ENCODE measurements at places on chromosomes 2 and 18.

DNA sequence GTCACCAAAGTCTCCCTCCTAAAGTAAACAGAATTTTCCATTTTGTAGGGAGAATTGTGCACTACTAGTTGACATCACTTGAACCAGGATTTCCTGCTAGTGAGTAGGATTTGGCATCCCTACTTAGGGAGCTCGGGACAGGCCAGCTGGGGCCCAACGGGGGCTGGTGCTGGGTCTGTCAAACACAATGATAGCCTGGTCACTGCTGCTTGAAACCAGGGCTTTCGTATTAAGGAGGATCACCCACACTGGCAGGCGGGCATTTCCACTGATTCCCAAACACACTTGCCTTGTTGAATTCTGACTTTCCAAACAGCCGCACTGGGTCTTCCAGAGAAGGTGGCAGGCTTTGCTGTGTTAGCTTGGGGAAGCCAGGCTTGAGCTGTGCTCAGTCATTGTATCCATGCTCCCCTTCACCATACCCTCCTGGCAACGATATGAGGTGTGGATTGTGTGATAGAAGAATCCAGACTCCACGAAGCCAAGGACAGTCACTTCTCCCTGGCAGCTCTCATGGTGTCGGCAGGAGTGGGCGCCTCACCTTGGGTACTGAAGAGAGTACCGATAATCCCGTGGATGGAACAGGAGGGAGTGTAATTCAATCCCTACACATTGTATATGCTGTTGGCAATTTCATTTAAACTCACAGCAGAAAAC is 7.5 kb downstream of the GDF7 start:
- DNase-seq: no peak

GRCh38 chr2:25252291-25253152 is 84.1 kb upstream of the POMC start:
- DNase-seq: peak; percentile 89

DNA sequence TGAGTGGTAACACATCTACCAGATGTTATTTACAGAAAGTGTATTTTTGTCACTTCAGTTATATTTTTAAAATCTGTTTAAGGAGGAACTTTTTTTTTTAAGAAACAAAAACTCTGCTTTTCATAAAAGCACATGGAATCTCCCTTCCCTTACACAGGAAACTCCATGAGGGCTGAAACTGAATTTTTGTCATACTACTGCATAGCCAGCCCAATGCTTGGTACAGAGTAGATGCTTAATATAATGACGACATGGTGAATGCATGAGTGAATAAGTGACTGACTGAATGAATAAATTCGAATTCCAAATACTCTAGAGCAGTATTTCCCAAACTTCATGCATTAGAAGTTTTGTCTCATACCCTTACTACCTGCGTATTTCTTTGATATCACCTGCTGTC is 86.5 kb downstream of the ROCK2 start:
- no peak for DNase-seq

- no peak for DNase-seq
Measured at GRCh38 chr2:226524381-226524843, 275.2 kb downstream of the IRS1 start.

GRCh38 chr2:6574121-6574520 is 291.6 kb downstream of the CMPK2 start:
- DNase-seq: no peak

GRCh38 chr2:43685357-43685756 is 9.1 kb upstream of the C1GALT1C1L start:
- no peak for DNase-seq

DNA sequence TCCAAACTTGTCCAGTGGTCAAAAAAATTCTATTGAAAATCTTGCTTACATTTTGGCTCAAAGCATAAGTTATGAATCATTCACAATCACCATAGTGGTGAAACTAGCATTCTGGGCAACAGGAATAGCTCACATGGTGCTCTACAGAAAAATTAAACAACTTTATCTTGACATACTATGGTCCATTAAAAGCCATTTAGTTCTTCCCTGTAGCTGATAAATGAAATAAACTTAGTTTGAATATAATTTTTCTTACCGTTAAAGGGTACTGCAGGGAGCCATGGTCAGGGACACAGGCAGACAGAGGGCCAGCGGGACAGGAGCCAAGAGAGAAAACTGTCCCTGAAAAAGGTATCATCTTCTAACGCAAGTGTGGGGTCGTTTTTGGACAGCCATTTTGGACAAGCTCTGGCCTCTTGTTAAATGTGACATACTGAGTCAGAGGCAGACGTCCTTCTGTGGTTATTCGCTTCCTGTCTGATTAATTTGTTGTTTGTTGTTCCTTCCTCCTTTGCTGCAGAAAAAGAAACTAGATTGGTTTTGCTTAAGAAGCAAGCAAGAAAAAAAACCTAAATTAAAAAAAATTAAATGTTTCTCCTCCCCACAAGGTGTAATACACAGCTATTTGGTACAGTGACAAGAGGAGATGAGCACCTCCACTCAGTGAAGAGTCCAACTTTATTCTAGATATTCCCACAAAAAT is at the start of gene WIPF1:
Gene WIPF1 (minus strand): TSS at position 460 of the 703 bp plus-strand sequence. CDS start 12,231 bp downstream, outside the sequence.
- no peak for DNase-seq

- DNase-seq: no peak
Measured at GRCh38 chr2:181235683-181236459, 221.3 kb upstream of the ITGA4 start.

DNA sequence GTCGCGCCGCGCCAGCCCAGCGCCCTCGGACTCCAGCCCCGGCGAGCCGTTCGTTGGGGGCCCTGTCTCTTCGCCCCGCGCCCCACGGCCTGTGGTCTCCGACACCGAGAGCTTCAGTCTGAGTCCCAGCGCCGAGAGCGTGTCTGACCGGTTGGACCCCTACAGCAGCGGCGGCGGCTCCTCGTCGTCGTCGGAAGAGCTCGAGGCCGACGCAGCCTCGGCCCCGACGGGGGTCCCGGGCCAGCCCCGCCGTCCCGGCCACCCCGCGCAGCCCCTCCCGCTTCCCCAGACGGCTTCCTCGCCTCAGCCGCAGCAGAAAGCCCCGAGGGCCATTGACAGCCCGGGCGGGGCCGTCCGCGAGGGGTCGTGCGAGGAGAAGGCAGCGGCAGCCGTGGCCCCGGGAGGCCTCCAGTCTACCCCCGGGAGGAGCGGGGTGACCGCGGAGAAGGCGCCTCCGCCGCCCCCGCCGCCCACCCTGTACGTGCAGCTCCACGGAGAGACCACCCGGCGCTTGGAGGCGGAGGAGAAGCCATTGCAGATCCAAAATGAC is 1.4 kb downstream of the PHLPP1 start:
- DNase-seq: peak; percentile 57

DNA sequence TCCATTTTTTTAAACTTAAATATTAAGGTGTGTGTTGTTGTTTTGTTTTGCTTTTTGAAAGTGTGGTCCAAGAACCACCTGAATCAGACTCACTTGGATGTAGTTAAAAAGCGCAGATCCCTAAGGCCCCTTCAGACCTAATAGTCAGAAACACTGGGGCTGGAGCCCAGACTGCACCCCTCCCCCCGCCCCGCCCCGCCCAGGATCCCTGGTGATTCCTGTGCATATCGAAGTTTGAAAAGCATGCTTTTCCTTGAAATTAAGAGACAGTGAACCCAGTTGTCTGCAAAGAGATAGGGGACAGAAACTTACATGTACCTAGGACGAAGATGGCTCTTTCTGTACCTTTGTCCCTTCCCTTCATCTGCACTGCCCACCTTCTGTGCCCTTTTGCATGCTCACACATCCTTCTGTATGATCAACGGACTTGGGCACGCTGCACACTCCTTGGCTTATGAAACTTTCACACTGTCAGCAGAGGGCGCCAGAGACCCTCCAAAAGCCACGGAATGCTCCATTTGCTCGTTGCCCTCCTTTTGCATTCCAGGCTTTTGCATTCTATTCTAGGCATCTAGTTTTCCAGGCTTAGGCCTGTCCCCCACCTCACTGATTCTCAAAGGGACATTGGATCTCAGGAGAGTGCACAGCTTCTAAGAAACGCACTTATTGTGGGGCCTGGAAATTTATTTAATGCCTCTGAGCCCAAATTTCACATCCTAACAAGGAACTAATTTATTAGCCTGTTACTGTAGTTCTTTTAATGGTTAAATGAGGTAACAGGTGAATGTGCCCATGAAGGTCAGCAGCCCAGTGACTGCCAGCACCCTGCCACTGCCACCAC is 32.8 kb upstream of the SLC14A1 start:
- peak; percentile 13 for DNase-seq

GRCh38 chr2:74191596-74192380 is 6.6 kb upstream of the MTHFD2 start:
- DNase-seq: no peak

- DNase-seq: no peak
Measured at GRCh38 chr2:162070228-162070936, 3.6 kb downstream of the DPP4 start.

- DNase-seq: no peak
Measured at GRCh38 chr2:98359986-98360385, 13.7 kb downstream of the CNGA3 start.

- DNase-seq: no peak
Measured at GRCh38 chr2:40474306-40474705, 22.4 kb upstream of the SLC8A1 start.

GRCh38 chr18:6672821-6673308 is 56.7 kb upstream of the ARHGAP28 start:
- DNase-seq: no peak

- no peak for DNase-seq
Measured at GRCh38 chr2:234373060-234373459, 123.8 kb downstream of the ARL4C start.

- DNase-seq: no peak
Measured at GRCh38 chr2:43269706-43270105, 43.3 kb upstream of the ZFP36L2 start.

DNA sequence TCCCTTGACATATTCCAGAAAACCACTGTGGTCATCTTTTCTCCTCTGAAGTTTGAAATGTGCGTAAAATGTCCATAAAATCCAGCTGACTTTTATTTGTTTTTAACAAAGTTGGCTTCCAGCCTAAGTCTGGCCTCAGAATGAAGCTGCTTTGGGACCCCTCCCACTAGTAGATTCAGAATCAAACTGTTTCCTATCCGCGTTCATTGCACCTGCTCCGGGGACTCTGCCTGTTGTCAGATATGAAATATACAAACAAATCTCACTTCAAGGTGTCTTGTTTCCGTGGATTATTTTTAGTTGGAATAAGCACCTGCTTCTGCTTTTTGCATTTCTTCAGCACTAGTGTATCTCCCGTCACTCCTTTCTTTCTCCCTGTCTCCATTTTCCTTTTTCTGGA is 115.7 kb upstream of the FHL2 start:
- DNase-seq: no peak

DNA sequence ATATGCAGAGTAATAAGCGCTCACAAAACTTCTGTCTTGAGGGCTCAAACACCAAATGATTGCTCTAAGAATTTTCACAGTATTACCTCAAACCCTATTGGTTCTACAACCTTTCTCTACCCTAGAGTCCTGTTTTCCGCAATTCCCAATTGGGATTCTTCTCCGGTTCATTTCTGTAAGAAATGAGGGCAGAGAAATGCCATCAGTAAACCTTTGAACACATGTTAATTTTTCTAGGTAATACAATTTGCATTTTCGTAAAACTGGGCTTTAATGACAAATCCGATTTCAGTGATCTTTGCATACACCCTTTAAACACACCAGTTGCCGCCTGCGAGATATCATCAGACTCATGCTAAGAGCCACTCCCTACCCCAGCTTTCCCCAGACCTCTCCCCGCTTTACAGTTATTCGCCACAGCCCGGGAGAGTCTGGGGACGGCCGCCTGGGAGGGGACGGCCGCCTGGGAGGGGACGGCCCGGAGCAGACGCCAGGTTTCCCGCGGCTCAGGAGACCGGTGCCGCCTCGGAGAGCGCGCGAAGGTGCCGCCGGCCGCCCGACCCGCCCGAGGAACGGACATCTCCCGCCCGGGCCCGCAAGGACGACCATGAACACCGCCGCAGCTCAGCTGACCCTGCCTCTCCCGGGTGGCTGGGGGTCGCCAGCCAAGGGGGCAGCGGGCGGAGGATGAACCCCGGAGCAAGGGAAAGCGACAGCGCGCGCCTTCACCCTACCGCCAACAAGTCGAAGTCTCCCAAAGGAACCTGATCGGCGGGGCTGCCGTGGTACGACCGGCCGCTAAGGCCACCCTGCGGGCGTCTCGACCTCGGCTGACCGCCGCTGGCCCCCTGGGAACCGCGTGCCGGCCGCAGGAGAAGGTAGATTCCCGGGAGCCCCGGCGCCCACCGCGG is 463 bp downstream of the SMC6 start:
- peak; percentile 29 for DNase-seq

DNA sequence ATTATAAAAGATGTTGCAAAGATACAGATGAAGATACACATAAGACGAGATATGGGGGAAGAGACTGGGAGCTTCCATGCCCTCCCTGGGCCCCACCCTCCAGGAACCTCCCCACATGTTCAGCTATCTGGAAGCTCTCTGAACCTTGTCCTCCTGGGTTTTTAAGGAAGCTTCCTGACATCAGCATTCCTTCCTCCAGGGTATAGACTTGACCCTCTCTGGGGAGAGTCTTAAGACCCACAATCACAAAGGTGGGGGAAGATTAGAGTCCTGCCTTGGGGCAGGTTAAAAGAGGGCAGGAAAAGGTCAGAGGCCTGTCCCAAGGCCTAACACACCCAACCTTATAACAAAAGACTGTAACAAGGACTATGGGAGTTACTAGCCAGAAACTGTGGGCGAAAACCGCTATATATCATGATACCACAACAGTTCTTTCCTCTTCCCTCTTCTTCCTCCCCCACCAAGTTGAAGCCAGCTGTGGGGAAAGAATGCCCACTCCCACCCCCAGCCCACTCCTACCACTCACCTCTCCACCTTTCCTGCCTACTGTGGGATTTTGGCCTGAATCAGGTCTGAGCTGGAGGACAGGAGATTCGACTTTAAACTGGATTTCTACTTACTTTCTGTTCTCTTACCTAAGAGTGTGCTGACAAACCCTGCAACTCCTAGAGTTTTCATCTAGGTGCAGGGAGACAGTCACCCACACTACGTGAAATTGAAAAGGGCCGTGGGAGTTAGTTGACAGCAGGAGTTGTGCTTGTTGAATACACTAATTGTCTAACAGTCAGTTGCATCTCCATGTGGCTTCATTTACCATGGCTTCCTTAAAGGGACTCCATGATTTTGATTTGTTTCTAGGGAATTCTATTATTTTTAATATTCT is 105.0 kb downstream of the LAMA3 start:
- DNase-seq: no peak

DNA sequence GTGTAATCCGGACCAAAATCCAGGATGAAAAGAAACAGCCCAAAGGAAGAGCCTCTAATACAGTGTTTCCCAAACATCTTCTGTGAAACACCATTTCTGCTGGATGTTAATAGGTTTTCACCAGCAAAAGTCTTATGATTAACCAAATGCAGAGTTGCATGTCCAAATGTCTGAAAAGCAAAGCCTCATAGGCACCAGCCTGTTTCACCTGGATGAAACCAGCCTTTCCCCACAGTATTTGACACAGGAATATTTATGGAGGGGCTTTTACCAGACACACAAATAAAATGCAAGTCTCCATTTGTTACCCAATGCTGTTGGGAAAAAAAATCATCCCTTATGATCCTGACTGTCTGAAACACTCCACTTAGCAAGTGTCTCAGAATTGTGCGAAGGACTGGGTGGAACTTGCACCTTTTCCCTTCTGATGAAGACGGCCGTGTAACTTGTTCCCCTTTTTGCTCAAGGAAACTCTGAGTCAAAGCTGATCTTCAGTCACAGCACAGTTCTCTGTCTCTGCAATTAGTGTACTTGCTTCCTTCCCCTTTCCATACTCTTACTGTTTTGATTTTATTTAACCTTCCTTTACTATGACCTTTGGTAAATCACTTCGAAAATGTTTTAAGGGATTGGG is 70.3 kb upstream of the IL1R2 start:
- DNase-seq: no peak

GRCh38 chr2:36361396-36361795 is 5.8 kb downstream of the CRIM1 start:
- no peak for DNase-seq

GRCh38 chr18:2293109-2293839 is 278.0 kb downstream of the METTL4 start:
- no peak for DNase-seq

- DNase-seq: no peak
Measured at GRCh38 chr2:195338856-195339255, 318.2 kb upstream of the SLC39A10 start.
